ENCODE measurements at places on chromosomes 1 and 21.

GRCh38 chr21:45945066-45945867, 36.3 kb upstream of the COL6A1 start:
- no peak for DNase-seq

DNA sequence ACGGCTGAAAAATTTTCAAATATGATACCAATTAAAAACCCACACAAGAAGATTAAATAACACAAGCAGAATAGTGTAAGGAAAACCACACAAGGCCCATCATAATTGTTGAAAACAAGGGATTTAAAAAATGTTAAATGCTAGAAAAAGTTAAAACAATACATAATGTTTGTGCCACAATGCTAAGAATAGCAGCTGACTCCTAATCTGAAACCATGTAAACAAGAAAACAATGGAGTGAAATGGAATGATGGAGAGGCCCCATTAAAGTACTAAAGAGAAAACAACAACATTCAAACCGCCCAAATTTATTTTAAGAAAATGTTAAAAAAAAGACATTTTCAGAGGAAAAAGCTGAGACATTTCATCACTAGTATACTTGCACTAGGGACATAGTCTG, 663.6 kb upstream of the NCAM2 start:
- DNase-seq: no peak

- DNase-seq: no peak
Measured at GRCh38 chr1:219185486-219186117, 11.9 kb downstream of the LYPLAL1 start.

- peak; percentile 28 for DNase-seq
Measured at GRCh38 chr21:28337315-28337714, 655.4 kb downstream of the LTN1 start.

DNA sequence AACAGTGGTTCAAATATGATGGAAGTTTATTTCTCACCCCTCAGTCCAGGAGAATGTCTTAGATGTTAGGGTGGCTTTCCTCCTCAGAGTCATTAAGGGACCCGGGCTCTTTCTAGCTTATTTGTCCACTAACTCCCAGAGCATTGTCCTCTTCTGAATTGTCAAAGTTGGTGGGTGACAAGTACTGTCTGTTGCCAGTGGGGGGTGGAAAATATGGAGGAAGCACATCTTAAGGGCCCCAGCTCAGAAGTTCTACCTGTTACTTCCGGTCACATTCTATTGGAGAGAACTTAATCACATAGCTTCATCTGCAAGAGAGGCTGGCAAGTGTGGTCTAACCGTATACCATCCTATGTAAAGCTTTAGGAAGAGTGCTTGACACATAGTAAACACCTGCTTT, 7.1 kb downstream of the CLIC4 start:
- no peak for DNase-seq

GRCh38 chr1:65279070-65279779, 30.1 kb upstream of the DNAJC6 start:
- DNase-seq: no peak

DNA sequence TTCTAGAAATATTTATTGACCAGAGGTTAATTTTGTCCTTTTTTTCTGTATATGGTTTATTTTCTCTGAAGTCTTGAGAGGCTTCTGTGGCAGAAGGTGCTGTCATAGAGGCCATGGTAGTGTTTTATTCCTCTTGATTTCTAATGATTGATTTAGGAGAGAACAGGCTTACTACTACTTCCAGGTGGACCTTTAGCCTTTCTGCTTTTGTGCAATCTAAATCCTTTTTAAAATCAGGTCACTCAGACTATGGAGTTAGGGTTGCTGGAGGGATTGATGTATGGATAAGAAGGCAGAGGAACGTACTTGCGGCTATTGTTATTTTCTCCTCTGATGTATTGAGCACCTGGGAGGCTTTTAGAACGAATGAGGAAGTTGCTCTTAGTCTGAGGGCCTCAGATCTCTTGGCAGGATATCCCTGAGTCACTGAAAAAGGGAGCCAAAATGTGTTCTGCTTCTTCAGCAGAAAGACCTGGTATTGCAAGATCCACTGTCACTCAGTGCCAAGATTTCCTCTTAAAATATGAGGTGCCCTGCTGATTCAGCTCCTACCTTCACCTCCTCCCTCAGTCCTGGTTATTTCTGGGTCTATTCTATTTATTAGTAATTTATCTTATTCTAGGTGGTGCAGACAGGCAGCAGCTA, 277.4 kb downstream of the ZNF648 start:
- no peak for DNase-seq

DNA sequence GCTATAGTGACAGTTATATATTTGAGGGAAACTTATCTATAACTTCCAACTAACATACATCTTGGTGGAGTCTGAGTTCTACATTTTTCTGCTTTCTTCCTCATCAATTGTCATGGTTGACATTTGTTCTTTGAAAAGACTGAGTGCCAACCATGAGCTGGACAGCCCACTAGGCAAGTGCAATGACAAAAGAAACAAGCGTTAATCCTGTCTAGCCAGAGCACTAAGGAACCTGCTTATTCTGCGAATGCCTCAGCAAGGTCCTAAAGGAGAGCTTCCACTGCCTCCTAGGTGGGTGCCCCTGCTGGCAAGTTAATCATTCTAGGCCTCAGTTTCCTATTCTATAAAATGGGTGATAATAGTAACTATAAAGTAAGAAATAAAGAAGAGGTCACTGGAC, 44.8 kb downstream of the IRF2BP2 start:
- peak; percentile 48 for DNase-seq

- DNase-seq: no peak
Measured at GRCh38 chr1:207318072-207318619, 3.3 kb upstream of the CD55 start.

GRCh38 chr1:243475966-243476365, 220.1 kb downstream of the SDCCAG8 start:
- DNase-seq: peak; percentile 87

- no peak for DNase-seq
Measured at GRCh38 chr1:237953238-237953637, 62.5 kb upstream of the ZP4 start.

- DNase-seq: peak; percentile 95
Measured at GRCh38 chr1:32464716-32465577, at the start of gene ZBTB8B. Gene ZBTB8B, plus strand, starts transcription at chr1:32465072. Its CDS starts 5,553 bp downstream, at chr1:32470625.

- DNase-seq: no peak
Measured at GRCh38 chr1:229985613-229986010, 81.4 kb upstream of the GALNT2 start.
